Right renal pelvis (tissue), 4 donors: ENCODE measurements at places on chromosomes 6 and 20.

DNA sequence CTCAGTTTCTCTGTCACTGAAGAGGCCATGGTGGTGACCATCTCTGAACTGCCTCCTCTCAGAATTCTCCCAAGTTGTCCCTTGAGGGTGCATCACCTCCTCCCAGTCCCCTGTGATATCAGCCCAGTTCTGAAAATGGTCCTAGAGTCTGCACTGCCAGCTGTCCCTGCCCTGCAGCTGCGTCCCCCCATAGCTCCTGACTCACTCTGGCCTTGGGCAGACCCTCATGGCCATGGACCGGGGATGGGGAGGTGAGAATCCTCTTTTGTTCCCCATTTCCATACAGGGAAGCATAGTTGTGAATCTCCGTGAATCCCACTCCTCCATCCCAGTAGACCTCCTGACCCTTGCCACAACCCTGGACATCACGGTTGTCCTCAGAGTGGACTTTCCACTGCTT, 4.5 kb downstream of the ETV7 start:
- no peak for DNase-seq

GRCh38 chr20:37877832-37878772, 24.8 kb upstream of the VSTM2L start:
- DNase-seq, result no peak

- no peak for DNase-seq
Observed at GRCh38 chr6:105038259-105038658, 81.4 kb downstream of the LIN28B start.

DNA sequence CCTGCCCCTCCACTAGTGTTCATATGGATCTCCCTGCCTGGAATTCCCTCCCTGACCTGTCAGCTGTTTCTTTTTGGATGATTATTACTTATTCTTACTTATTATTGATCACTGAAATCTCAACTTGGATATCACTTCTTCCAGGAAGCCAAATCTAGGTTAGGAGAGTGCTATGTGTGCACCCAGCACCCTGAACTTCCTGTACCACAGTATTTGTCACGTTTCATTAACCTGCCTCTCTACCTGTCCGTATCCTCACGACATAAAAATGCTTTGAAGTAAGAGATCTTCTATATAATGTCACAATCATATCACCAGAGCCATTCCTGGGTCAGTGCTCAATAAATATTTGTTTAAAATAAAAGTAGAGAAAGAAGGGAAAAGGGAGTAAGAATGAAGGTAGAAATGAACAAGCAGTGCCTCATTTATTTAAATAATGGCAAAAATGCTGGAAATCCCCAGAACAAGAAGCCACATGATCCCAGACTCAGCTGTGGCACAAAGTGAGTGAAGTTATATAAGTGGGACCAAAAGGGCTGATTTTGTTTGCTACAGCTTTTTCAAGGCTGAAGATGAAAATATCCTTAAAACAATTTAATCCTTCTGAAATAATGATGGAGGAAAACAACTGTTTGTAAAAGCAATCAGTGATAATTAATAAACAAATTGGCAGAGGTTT, 88.0 kb upstream of the MANEA start:
- no peak for DNase-seq

- DNase-seq, result no peak
Observed at GRCh38 chr6:34275128-34275804, 26.5 kb upstream of the SMIM29 start.

- DNase-seq, result no peak
Observed at GRCh38 chr6:42306439-42307140, 88.9 kb upstream of the MRPS10 start.

- DNase-seq, result no peak
Observed at GRCh38 chr6:128493877-128494276, 26.5 kb downstream of the PTPRK start.

- DNase-seq, result no peak
Observed at GRCh38 chr6:45712076-45712475, 303.6 kb downstream of the CLIC5 start.
